ENCODE measurements at places on chromosomes 2 and 18.

- no peak for DNase-seq
Observed at GRCh38 chr18:13500227-13500865, 226.0 kb downstream of the FAM210A start.

- no peak for DNase-seq
Observed at GRCh38 chr18:46220116-46220515, 115.9 kb downstream of the HAUS1 start.

- DNase-seq: no peak
Observed at GRCh38 chr18:44789710-44790109, 109.0 kb downstream of the SETBP1 start.

- DNase-seq: peak; percentile 10
Observed at GRCh38 chr2:134919341-134920210, 954 bp downstream of the CCNT2 start.

DNA sequence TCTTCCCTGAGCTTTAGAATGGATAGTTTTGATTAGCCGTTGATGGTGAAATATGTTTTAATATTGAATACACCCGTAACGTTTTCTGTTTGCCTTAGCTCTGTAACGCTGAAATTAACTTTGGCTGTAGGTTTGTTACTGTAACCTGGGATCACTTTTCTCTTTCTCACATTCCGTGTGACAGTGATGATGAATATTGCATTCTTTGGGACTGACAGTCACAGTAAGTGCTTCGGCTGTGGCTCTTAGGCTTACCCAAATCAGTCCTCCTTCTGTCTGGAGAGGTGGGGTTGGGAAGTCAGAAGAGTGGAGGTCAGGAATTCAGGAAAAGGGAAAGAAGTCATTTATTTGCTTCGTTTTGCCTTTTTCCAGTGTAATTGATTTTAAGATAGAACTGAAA, 18.0 kb downstream of the RMC1 start:
- no peak for DNase-seq

DNA sequence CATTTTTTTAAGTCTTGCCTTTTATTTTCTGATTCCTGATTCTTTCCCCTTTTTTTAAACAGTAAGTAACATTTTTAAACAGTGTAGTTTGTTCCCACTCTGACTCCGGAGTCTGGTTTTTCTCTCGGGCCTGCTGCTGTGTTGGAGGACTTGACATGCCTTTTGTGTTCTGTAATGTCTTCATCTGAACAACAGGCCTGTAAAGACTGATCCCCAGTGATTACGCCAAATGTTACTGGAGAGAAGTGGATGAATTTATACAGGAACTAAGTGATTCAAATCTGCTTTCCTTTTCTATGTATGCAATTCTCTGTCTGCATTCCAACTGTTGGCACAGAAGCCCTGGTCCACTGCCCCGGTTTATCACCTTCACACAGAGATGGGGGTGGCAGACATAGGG, 54.3 kb upstream of the RMDN2 start:
- no peak for DNase-seq

DNA sequence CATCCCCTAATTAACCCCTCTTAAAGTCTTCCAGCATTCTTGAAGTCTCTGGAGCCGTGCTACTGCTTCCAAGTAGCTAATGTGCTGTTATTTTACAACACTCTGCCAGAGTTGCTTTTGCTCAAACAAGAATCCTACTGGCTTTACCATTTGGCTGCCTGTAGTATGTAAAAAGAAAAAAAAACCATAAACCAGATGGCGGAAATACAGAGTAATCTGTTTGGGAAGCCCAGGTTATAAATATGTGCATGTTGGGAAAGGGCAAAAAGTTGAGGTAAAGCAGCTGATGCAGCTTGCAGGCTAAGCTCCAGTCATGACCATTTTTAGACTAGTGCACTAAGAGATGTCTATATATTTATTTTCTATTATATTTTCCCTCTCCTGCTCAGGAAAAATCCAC, 313.2 kb upstream of the ETAA1 start:
- no peak for DNase-seq

Data from NCI-H187 (cell line).